ENCODE measurements at places on chromosomes 1 and 21.

DNA sequence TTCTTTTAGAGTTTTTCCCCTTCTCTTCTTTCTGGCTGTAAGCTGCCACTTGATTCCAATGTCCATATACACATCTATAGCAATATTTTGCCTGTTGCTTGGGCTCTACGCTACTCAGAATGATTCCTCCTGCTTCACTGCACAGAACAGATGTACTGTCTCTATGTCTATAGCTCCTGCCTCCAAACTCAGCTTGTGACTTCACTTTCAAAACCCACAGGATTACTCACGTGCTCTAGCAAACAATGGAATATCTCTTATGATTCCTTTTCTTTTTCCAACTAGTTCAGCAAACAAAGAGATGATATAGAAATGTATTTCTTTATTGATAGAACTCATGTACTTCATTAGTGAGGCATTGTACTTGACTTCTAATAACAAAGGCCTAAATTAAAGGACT lies 80.5 kb upstream of the SOX13 start:
- DNase-seq = no peak

DNA sequence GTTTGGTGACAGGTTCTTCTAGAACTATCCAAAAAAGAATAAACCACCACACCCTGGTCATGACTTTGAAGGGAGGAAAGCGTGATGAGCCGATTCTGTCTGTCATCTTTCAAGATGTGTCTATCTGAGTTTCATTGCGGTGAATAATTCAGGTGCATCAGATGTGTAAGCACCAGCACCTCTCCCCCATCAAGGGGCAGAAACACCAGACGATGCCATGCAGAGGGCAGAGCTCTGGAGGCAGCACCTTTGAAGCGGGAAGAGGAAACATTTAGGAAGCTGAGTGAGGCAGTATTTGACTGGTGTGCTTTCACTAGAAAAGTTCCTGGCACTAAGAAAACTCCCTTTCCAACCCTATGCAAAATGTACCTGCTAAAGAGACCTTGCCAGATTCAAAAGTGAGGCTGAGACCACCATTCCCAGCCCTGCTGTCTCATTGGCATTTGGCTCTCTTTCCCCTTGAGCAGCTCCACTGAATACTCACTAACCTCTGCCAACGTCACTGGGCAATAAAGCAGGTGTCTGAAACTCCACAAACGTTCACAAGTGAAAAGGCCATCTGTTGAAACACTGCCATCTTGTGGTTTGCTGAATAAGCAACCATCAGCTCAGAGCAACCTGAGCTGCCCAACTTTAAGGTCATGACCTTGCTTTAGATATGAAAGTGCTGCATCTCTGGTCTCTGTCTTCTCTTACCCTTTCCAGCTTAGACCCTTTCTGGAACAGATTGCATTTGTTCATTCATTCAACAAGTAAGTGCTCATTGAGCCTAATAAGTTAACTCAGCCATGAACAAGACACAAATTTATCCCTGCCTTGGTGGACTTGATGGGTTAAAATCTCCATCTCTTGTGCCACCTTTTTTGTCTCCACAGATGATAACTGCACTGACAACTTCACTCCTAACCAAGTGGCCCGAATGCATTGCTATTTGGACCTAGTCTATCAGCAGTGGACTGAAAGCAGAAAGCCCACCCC lies 228.6 kb downstream of the PAPPA2 start:
- DNase-seq = no peak

DNA sequence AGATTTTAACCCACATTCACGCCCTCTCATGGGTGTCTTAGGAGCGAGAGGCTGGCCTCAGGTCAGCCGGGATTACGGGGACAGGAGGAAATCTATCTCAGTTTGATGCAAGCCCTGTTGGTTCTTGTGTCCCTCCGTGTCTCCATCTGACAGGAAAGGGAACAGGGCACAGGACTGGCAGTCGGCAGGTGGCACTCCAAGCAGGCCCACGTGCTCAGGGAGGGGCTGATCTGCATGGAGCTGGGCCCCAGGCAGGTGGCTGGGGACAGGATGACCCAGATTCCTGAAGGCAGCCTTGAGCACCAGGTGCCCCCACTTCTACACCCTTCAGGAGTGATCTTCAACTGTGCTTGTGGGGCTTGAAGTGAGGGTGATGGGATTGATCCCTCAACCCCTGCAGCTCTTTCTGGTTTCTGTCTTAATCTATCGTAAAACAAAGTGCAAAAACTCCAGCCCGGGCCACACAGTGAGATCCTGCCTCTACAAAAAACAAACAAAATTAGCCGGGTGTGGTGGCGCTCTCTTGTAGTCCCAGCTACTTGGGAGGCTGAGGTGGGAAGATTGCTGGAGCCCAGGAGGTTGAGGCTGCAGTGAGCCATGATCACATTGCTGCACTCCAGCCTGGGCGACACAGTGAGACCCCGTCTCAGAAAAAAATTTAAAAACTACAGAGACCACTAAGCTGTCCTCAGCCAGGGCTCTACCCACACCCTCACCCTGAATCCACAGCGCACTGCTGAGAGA lies 8.3 kb downstream of the PLEKHG5 start:
- no peak for DNase-seq

- no peak for DNase-seq
These were observed 13.8 kb downstream of the OLIG2 start for GRCh38 chr21:33039536-33039935.
